Fibroblast of villous mesenchyme (primary cell): ENCODE measurements at places on chromosomes 7 and 10.

DNA sequence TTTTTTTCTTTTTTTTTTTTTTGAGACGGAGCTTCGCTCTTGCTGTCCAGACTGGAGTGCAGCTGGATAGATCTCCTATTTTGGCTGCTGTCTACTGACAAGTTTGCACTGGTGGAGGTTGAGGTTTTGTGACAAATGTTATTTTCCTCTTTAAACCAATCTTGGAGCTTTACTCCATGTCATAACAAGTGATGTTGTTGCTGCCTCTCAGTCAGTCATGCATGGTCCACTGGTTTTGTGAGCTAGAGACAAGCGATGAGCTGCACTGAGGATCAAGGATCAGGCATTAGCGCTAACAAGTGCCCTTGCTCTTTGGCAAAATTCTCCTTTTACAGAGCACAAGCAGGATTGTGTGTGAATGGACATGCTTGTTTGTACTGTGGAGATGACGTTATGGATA is 805 bp upstream of the WDFY4 start:
- no peak for DNase-seq

DNA sequence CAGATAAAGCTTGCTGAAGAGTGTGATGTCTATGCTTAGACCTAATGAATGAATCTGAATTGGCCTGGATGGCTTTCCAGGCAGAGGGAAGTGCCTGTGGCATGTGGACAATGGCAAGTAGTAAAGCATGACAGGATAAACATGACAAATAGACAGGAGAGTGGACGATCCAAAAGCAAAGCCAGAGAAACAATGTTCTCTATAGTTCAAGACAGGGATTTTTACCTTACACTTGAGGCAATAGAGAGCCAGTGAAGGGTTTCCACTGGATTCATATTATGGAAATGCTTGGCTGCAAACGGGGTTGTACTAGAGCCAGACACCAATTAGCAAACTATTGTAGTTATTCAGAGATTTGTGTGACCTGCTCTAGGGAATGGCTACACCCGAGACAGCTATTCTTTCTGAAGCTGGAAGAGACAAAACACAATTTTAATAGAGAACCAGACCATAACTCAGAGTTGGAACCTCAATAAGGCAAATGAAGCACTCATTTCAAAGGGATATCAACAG is 2.3 kb downstream of the AGMO start:
- no peak for DNase-seq

DNA sequence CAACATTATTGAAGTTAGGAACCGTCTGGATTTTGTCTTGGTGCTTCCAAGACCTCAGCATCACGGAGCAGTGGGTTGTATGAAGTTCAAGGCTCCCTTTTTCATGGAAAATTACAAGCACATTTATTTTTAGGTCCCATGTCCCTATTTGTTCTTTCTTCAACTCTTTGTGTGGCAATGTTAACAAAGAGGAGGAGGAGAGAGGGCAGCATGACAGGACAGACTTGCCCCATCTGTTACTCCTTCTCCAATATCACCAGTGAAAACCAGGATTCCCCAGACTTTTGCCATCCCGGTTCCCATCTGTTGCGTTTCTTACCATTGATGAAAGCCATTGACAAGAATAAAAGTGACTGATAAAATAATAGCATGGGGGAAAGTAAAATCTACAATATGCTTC is 28.6 kb downstream of the EEPD1 start:
- no peak for DNase-seq

DNA sequence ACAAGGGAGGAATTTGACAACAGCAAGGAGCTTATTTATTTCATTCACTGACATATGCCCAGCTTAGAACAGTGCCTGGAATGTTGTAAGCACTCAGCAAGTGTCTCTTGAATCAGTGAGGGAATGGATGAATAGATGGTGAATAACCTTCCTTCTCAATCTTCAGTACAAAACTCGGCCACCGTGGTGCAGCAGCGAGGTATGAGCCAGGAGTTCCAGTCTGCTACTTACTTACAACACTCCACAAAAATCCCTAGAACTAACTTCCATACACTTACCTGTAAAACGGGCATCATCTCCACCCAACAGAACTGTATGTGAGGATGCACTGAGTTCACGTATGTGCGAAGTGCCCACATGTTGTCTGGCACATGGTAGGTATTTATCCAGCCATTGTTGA is 237.4 kb downstream of the WDR11 start:
- no peak for DNase-seq

- DNase-seq: no peak
Observed at GRCh38 chr10:89242345-89242684, 9.3 kb downstream of the LIPA start.

GRCh38 chr10:92810934-92811532 is 37.3 kb upstream of the EXOC6 start:
- DNase-seq: no peak
